M059J (cell line): ENCODE measurements at places on chromosomes 5 and 9.

DNA sequence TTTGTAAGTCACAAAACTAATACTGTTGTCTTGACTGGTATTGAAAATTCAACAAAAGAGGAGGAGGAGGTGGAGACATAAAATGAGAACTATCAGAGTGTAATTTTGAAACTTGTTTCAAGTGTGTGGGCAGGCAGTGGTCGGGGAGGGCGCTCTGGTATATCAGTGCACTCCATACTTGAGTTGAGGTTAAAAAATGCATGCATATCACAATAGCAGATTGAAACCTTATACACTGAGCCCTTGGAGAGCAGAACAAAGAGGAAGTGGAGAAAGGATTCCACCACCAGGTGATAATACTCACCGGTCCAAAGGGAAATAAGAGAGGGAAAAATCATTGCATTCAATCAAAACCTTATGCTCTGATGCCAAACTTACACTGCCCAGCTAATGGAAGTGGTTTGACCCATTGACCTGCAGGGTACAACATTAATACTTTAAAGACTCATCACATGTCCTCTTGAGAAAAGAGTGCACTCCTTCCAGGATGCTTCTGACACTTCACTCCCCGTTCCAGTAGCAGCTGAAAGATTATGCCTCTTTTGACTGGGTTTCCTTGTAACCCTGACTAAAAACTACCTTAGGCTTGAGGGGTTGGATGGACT, 79.5 kb upstream of the FAM169A start:
- DNase-seq, result no peak

DNA sequence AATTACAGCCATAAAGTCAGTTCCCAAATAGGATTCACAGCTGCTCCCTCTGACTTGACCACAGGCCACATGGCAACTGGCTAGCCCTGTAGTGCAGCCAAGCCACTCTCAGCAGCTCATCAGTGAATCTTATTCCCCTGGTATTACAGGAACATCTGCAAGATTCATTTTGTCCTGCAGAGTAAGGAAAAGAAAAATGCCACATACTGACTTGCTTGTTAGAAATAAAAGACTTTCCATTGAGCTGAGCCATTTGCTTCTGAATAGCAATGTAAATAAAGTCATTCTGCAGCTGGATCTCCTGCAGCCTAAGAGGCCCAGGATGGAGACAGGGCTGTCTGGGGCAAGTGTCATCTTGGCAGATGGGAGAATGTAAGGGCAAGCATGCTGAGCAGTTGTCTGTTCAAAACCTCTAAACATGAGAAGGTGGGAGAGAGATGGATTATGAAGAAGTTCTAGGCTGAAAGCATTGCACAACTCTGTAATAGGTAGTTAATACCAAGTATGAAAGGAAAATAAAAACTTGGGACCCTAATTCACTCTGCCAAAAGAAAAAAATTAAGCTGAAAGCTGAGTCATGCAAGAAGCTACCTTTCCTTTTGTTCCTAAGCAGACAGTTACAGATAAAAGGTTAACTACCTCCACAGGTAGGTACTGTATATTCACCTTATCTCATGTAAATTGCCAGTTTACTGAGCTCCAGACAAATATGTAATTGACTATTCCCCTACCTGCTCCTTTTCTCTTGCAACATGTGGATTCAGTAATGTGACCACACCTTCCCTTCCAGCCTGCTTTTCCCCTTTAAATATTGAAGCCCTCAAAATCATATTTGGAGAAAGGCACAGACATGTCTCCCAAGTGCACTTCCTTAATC, 244.4 kb upstream of the RAI14 start:
- no peak for DNase-seq

DNA sequence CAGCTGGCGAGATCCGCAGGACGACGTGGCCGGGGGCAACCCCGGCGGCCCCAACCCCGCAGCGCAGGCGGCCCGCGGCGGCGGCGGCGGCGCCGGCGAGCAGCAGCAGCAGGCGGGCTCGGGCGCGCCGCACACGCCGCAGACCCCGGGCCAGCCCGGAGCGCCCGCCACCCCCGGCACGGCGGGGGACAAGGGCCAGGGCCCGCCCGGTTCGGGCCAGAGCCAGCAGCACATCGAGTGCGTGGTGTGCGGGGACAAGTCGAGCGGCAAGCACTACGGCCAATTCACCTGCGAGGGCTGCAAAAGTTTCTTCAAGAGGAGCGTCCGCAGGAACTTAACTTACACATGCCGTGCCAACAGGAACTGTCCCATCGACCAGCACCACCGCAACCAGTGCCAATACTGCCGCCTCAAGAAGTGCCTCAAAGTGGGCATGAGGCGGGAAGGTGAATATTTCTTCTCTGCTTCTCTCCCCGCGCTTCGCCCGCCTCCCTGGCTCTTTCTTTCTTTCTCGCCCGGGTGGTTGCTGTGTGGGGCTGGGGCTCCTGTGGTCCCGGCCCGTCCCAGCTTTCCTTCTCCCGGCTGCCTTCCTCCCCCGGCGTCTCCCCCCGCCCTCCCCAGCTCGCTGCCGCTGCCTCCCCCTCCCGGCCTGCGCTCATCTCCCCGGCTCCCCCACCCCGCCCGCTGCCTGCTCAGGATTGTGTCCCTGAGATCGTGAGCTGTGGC, 2.2 kb downstream of the NR2F1 start:
- peak; percentile 60 for DNase-seq

- no peak for DNase-seq
These were observed 25.9 kb downstream of the ZDHHC11B start for GRCh38 chr5:758698-759053.

DNA sequence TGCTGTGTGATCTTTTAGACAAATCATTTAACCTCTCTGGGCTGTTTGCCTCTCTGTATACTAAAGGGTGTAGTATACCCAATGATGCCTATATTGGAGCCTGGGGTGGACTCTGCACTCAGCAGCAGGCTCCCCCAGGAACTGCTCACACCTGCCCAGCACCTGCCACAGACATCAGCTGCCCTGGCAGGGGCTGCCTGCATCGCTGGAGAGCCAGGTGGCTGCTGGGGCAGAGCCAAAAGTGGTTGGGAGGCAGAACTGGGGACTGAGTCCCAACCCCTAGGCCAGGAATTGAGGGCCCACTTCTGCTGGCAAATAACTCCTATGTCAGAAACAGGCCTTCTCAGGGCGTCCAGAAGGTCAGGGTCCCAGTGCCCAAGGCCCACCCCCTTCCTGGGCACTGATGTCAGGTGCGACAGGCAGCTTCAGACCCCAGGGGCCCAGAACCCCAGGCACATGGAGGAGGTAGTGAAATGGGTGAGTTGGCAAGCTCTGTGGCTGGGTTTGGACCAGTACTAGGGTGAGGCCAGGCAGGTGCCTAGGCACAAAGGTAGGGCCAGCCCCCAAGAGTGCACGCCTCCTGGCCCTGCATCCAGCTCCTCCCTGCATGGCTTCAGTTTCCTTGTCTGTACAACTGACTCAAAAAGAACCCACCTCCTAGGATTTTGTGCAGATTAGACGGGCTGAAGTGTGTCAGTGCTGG, 5.8 kb downstream of the UNC5A start:
- no peak for DNase-seq
